ENCODE measurements at places on chromosomes 2 and 18. TPM values are rescaled to one million over a fixed set of nuclear protein-coding genes. Genes with fewer than 3 reads are reported as not detected.

The EIF2AK3 gene
- 29.0 TPM for polyA plus RNA-seq

The MTCL1 gene
- 9.3 TPM for polyA plus RNA-seq

DNA sequence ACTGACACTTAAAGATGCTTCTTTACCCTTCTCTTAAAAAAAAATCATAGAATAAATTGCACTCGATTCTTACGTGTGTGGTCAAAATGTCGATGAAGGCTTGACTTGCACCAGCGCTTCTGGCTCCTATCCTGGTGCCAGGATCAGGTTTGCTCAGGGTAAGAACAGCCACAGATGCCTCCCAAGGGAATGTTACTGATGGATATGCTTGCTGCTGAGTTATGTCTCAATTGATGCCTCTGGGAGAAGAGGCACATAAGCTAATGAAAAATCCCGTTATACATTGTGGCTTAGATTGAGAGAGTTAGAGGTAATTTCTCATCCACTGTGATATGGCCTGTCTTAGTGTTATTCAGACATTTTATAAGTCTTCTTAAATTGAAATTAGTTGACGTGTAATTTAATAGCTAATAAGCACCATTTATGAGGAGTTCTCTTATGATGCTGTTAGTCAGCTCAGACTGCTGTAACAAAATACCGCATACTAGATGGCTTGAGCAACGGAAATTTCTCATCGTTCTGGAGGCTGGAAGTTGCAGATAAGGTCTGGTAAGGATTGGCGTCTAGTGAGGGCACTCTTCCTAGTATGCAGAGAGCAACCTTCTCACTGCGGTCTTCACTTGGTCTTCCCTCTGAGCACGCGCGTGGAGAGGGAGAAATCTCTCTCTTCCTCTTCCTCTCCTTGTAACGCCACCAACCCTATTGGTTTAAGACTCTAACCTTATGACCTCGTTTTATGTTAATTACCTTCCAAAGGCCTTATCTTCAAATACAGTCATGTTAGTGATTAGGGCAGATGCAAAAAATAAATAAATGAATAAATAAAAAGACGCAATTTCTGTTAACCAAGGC is 116.6 kb upstream of the NOSTRIN start:
- DNase-seq, result no peak

The PPP4R3B gene
- 75.2 TPM for polyA plus RNA-seq

The FLACC1 gene
- polyA plus RNA-seq, result 4.1 TPM

- DNase-seq, result no peak
Measured at GRCh38 chr2:157473581-157473980, 29.7 kb upstream of the CYTIP start.

DNA sequence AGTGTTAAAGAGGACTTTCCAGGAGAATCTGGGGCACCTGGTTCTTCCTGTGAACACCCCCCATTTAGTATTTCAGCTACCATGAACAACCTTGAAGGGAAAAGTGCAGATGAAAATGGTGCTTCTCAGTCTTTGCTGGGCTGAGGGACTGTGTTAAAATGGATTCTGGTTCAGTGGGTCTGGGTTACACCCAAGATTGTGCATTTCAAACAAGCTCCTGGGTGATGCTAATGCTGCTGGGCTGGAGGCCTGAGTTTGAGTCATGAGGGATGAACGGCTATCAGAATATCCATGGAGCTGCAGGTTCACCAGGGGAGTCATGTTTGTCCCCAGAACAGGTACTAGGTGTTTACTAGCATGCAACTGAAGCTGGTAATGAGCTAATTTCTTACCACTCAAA is 24.0 kb downstream of the MRPL44 start:
- no peak for DNase-seq

The EVX2 gene
- not detected for polyA plus RNA-seq

DNA sequence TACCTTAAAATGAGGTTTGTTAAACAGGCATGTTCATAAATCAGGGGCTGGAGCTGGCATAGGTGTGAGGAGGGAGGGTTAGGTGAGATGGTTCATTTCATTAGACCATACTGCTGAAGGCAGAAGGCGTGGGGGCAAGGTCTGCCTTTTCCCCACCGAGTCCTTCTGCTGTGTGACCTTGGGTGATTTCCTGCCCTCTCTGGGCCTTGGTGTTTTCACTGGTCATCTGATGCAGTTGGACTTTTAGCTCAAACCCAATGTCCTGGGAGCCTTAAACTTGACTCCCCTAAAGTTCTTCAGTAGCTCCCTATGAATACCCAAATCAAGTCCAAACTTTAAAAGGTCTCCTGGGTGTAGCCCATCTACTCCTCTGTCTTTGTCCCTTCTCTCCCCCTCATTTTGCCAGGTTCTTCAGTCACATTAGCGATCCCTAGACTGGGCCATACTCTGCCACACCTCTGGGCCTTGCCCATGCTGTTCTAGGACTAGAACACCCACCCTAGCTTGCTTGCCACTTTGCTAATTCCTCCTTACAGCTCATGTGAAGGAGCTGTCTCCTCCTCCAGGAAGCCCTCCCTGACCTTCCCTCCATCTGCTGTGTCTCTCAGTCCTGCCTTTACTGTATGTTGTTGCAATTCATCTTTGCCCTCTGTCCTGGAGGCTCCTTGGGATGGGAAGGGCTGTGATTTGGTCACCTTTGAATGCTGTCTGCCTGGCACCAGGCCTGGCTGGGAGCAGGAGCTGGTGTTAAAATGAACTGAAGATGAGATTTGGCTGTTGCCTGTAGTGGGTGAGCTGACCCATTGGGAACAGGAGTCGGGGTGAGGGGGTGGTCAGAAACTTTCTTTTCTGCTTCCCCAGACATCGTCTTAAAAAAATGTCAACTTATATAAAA is 85.4 kb upstream of the HS6ST1 start:
- no peak for DNase-seq
